DMS 273 treated with DMSO at 0.1 percent for 48 hours (cell line): ENCODE measurements at places on chromosomes 2 and 18.

- DNase-seq, result peak; percentile 25
Measured at GRCh38 chr2:106038601-106039375, 155.3 kb downstream of the UXS1 start.

DNA sequence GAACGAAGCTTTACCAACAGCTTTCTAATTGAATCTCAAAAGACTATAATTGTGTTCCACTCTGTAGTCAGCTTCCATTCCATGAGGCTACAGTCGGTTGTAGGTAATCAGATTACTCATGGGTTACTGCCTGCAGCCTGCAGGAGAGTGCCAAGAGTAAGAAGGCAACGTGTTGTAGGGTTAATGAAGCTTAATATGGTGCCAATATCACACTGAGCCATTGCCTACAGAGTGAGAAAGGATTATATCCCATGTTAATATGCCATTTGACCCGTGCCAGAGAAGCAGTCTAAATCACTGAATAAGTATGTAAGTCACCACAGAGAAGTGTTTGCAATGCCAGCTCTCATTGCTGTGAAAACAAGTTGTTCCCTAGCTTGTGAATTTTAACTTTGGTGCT, 734.5 kb upstream of the ACVR2A start:
- DNase-seq, result no peak

DNA sequence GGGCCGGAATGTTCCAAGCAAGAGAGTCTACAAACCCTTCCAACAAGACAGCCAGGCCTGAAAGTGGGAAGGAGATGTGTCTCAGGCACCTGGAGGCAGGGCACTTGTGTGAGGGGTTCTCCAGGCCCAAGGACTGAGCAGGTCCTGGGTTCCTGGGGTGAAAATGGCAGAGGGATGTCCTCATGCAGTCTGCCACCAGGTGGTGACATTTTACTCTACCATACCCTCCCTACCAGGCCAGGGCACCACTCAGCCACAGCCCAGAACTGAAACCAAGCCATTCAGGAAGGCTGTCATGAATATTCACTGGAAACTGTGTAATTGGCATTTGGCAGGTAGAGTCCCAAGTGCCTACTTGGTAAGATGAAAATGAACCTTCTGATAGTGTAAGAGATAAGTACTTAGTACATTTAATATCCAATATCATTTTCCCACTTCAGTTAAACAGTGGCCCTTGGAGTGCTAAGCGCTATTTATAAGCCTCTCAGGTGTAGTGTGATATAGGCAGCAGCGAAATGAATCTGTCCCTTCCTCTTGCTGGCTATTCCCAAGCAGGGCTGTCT, 185.1 kb downstream of the MYO5B start:
- no peak for DNase-seq

DNA sequence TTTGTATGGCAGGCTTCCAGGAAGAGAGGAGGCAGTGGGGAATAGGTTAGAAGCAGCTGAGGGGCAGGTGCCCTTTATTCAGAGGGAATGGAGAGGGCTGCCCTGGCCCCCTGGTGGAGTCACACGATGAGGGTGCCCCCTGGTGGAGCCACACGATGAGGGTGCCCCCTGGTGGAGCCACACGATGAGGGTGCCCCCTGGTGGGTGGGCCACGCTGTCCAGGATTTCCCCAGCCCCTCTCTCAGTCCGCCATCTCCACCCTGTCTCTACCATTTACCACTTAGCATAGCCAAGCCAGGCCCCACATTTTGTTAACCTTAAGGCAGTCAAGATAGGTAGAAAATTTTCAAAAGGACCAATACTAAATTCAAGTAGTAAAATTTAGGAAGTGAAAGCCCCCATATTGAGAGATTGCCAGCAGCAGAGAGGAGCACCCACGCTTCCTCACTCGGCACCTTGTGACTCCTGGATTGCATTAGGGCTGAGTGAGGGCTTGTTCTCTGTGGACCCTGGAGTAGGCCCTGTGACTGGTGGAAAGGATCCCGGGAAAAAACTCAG, 10.4 kb upstream of the FAM228A start:
- DNase-seq, result no peak

DNA sequence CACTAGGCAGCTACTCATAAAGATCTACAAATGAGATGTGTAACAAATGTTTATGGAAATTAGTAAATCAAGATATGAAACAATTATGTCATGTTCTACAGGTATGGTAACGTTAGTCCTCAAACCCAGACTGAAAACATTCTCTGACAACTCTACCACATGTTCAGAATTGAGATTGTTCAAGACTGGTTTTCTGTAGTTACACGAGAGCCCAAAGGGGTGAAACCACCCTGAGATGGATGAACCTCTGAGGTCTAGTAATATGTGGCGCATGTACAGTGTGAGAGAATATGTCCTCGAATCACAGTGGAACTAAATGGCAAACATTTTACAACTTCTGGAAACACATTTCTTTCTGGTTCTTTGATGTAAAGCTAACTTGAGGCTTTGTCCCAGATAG, 614.3 kb downstream of the ZEB2 start:
- DNase-seq, result no peak

DNA sequence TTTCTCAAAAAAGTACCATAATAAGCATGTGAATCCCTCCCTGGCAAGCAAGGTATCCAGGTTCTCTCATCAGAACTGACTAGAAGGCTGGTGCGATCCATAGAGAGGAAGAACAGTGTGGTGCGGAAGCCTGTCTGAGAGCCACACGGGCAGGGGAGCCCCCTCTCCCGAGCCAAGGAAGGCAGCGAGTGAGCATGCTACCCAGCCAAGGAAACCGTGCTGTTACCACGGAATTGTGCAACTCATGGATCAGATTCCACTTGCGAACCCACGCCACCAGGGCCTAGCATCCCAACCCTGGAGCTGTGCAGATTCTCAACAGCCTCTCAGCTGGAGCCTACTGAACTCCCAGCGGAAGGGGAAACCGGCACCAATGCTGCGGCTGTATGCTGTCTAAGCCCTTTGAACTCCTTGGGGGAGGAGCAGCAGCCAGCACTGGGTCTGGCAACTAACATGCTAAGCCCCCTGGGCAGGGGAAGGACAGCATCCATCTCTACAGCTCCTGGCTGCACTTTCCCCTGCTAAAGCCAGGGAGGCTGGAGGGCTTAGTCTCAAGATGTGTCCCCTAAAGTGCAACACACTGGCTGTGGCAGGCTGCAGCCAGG, 823.1 kb downstream of the EPHA4 start:
- no peak for DNase-seq

DNA sequence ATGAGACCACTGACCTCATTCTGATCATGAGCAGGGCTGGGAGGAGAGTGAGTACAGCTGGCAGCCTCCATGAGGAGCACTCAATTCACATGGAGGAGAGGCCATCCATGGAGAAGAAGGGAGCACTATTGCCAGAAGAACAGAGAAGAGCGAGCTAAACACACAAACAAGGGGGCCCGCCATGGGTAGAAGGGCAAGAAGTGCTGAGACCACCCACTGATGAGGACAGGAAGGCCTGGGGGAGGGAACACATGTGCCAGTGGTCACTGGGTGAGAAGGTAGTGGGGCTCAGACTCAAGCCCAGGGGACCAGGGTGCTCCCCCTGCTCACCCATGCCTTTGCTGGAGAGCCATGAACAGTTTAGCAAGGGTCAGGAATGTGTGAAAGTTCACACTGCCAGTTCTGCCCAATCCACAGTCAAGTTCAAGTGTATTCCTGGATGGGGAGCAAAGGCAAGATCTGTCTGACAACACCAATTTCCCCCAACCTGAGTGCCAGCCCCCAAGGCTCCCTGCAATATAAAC, 57.7 kb downstream of the TTC32 start:
- no peak for DNase-seq

- no peak for DNase-seq
Measured at GRCh38 chr18:78242254-78242643, 737.4 kb upstream of the SALL3 start.

- peak; percentile 31 for DNase-seq
Measured at GRCh38 chr2:197059477-197059876, 133.0 kb upstream of the PGAP1 start.

DNA sequence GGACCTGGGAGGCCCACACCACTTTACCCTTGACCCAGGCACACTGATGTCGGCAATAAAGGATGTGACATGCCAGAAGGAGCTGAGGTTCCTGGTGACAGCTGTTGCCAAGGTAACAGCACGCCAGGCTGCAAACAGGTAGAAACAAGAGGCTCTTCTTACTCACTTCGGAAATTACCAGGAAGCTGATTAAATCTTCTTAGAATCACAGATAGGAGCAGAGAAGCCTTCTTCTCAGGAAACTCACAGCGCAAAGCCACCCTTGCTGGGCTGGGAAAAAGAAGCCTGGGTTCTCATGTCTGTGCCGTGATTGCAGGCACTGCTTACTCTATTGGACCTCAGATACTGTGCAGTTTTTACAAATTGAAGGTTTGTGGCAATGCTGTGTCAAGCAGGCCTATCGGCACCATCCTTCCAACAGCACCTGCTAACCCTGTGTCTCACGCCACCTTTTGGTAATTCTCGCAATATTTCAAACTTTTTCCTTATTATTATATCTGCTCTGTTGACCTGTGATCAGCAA, 61.0 kb upstream of the TAF1B start:
- no peak for DNase-seq

GRCh38 chr2:128502200-128502599, 183.5 kb upstream of the HS6ST1 start:
- no peak for DNase-seq

- no peak for DNase-seq
Measured at GRCh38 chr2:200944467-200945394, 18.7 kb downstream of the ORC2 start.

DNA sequence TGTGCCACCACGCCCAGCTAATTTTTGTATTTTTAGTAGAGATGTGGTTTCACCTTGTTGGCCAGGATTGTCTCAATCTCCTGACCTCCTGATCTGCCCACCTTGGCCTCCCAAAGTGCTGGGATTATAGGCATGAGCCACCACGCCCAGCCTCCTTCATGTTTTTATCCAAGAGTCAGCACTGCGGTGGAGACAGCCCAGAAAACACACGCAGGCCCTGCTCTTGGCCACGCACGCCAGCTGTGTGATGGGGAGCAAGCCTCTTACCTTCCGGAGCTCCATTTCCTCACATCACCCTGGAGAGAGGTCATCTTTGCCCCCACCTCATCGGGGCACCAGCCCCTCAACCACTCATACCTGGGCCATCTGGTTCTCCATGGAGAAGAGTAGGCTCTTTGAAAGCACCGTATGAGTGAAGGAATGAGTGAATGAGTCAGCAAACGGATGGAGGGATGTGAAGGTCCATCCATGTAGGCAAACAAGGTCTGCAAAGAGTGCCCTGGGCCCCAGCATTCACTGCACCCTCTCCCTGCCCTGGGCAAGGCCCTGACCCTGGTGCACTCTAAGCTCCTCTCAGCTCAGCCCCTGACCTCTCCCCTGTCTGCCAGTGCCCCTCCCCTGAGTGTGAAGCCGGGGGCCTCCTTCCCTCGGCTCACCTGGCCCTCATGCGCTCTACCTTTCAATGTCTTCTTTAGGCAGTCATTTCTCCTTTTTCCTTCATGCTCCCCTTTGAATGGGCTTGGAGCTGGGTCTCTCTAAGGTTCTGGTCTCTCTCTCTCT, 7.4 kb downstream of the GYPC start:
- no peak for DNase-seq
